Cerebellar nuclear complex (tissue), 1 donor: ENCODE measurements at places on chromosomes 1 and 21.

DNA sequence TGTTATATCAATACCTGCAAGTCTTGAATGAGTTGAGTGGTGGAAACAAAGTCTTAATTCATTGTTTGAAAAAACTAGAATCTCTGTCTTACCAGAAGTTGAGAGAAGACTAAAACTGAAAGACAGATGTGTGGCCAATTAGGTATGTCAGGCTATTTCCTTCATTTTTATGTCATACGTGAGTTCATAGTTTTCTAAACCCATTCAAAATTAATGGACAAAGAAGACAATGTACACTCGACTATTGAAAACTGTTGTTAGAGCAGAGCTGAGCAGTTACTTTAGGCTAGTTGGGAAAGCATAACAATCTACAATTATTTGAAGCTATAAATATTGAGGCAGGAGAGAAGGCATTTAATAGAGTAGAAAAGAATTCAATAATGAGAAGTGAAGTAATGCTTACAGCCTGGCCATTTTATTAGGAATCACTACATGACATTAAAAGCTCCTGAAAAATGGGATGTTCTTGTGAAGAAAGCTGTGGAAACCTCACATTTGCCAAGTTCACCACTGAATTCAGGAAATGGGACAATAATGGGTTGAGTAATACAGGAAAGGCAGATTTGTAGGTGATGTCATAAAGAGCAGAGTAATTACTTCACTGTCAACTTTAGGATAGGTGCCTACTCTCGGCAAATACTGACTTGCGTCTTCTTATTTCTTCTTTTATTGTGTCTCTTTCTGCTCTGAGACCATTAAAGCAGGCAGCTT is 204.4 kb downstream of the PLA2G4A start:
- no peak for DNase-seq

GRCh38 chr1:30522031-30523004 is 201.1 kb downstream of the MATN1 start:
- DNase-seq, result no peak

DNA sequence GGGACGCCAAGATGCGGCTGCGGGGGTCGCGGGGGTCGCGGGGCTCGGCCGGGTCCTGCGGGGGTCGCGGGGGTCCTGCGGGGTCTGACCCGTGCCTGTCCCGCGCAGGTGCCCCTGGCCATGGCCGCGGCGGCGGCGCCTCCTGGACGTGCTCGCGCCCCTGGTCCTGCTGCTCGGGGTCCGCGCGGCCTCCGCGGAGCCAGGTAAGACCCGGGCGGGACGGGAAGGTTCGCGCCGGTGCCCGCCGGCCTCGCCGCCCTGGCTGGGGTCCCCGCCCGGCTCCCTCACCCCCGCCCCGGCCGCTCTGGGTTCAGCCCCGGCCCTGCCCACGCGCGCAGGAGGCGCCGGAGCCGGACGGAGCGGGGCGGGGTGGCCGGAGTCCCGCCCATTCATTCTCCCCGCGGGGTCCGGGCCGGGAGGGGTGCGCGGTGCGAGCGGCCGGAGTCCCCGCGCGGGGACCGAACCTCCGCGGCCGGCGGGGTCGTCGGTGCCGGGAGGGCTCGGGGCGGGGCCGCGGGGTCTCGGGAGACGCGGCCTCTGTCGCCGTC is 380 bp downstream of the COL18A1 start:
- DNase-seq, result no peak

- DNase-seq, result no peak
Observed at GRCh38 chr1:41520951-41521752, 36.7 kb upstream of the EDN2 start.
